Putamen (tissue), 1 donor: ENCODE measurements at places on chromosomes 2 and 18.

DNA sequence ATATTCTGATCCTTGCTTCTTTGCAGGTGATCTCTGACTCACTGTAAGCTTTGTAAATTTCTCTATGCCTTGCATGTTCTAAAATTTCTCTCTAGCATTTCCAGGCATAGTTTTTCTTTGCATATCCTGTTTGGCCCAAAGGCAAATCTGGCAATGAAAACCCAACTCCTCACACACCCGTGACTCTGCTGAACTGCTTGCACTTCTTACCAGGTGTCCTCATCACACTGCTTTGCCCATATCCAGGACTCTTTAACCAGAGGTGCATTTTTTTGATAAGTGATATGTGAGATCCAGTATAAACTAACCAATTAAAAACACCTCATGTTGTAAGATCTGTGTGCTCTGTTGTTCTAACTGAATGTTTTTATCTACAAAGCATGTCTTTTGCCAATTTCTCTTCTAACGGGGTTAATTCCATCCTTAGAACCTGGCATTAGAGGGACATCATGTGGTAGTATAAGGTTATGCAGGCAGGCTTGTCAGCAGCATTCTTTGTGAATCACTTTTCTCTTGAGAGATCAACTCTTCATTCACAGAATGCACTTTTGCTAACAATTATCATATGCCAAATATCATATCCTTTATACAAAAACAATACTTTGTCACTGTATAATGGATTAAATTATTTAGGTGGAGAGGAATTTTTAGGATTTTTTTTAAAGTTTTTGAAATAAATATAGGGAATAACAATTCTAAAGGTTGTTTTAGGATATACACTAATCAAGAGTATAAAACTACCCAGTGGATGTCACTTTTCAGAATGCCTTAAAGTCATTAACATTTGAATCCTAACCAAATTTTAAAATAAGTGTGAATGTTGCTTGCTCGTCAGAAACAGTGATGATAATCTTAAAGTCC, 20.8 kb upstream of the TMX3 start:
- DNase-seq = peak; percentile 16

GRCh38 chr2:47026748-47027534, 111.3 kb upstream of the MCFD2 start:
- no peak for DNase-seq

GRCh38 chr18:12652861-12653401, 5.0 kb downstream of the SPIRE1 start:
- no peak for DNase-seq

DNA sequence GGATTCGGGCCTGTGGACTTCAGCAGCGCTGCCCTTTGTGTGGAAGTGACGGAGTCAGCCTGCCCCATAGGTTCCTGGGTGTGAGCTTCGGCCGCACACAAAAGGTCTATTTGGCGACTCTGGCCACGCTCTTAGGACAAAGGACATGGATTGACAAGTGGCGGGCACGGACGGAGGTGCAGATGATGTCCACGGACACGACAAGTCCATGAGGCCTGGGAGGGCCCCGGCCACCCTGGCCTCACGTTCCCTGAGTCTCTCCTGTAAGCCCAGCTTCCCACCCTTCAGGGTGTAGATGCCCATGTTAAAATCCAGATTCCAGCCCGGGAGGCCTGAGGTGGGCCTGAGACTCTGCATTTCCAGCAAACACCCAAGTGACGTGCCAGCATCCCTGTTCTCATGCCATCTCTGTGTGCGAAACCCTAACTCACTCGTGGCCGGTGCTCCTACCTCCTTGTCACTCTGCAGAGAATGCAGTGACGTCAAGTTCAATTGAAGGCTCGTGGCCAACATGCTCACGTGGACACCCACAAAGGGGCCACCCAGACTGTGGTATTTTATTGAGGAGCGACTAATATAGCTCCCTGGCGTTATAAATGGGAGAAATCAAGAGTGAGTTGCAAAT, 111.7 kb downstream of the RTP5 start:
- no peak for DNase-seq

- no peak for DNase-seq
These were observed 43.8 kb downstream of the AQP12A start for GRCh38 chr2:240735476-240735875.

GRCh38 chr2:233443511-233444183, 89.4 kb downstream of the DGKD start:
- DNase-seq = peak; percentile 46

DNA sequence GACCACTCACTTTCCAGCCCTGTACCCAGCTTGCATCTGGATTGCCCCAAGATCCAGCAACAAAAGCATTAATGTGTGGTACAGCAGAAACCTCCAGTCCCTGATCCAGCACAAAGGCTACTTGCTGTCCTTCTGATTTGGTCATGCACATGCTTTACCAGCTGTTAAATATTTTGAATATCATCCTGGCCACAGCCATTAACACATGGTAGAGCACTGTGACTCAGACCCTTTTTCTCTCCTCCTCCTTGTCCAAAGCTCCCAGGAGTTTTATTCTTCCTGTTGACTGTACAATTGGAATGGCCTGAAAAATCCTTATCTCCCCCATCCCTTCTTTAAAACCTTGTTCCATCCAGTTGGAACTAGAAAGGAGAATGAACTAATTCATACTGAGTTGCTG, 419.7 kb upstream of the TNP1 start:
- DNase-seq = no peak

- DNase-seq = no peak
These were observed 20.6 kb downstream of the KCMF1 start for GRCh38 chr2:84991404-84992160.

- peak; percentile 12 for DNase-seq
These were observed 29.8 kb downstream of the BABAM2 start for GRCh38 chr2:27920148-27920885.
